ENCODE measurements at places on chromosomes 7 and 10. TPM values are rescaled to one million over a fixed set of nuclear protein-coding genes. Genes with fewer than 3 reads are reported as not detected.

Gene PLA2G12B
- not detected for total RNA-seq

Gene RAPGEF5
- 0.80 TPM for total RNA-seq

Gene SEMA3A
- 0.06 TPM for total RNA-seq

Gene PALD1
- 0.46 TPM for total RNA-seq

Gene FOXI2
- total RNA-seq, result not detected

Gene SYT15
- 0.63 TPM for total RNA-seq

Gene HIBADH
- 22.0 TPM for total RNA-seq

Gene TCERG1L
- total RNA-seq, result 0.70 TPM

All from activated CD8-positive, alpha-beta memory T cell treated with anti-CD3 and anti-CD28 coated beads for 36 hours (primary cell).